BE2C (cell line): ENCODE measurements at places on chromosomes 7 and 10.

GRCh38 chr10:15439341-15439842 is 68.3 kb upstream of the FAM171A1 start:
- DNase-seq = no peak

- no peak for DNase-seq
These were observed 1.1 kb upstream of the KLF14 start for GRCh38 chr7:130734815-130735716.

GRCh38 chr7:119783799-119784198 is 489.2 kb upstream of the KCND2 start:
- peak; percentile 76 for DNase-seq

- DNase-seq = no peak
These were observed 173.0 kb downstream of the ARHGAP21 start for GRCh38 chr10:24550680-24551079.

GRCh38 chr7:19984231-19984632 is 210.8 kb upstream of the TMEM196 start:
- peak; percentile 33 for DNase-seq

- DNase-seq = no peak
These were observed 71.5 kb upstream of the ADO start for GRCh38 chr10:62732841-62733653.

DNA sequence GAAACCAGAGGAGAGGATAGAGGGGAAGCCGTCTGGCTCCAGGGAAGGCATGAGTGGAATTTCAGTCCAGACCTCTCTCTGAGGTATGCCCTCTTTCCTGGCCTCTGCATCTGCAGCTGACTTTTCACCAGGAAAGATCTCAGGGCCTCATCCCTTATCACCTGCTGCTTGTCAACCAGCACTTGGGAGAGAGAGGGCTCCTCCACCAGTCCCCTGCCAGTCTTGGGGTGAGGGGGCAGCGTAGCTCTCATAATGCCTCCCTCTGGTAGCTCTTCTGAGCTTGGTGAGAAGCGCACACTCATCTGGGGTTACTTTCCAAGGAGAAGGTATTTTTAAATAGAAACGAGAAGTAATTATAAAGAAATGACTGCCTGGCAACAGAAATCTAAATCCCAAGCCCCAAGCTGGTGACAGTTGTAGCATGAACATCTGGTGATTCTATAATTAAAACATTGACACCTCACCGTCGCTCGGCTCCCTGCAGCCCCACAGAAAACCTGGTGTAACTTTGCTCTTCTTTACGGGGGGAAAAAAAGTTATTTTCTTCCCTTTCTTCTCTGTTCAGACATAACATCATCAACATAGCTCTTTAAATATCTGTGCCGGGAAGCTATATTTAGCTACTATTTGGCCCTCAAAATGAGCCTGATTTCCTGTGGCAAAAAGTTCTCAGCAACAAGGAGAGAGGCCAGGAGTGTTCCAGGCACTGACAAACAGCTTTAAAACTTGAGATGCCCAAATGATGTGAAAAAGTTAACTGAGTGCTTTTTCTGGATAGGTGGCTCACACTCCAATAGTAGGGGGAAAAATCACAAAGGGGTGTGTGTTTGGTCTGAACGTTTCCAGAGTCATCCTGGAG is 26.9 kb downstream of the HIP1 start:
- no peak for DNase-seq

DNA sequence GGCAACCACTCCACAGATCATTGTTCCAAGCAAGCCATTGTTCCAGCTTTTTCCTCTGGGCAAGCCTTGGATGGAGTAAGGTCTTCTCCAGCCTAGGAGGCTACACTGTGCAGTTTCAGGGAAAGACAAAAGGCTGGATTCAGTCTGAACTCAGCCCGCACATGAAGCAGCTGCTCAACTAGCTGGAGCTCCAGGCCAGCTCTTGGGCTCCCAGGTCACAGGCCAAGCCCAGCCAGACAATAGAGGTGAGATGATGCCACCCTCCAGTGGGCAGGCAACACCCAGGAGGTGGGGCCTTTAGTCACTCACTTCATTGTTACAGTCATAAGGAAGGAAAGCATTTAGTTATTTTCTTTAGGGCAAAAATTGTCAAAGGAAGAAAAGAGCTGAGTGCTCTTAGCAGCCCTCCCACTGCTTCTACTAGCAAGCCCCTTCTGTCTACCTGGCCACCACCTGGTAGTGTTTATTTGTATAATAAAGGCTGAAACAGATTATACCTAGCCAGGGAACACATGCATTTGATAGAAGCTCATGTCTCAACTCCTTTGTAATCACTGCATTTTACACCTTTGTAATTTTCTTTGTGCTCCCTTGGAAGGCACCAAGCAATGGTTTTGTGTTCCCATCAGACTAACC is 253.4 kb downstream of the WDR11 start:
- no peak for DNase-seq

- no peak for DNase-seq
These were observed 161.2 kb downstream of the GRK5 start for GRCh38 chr10:119368581-119368980.

DNA sequence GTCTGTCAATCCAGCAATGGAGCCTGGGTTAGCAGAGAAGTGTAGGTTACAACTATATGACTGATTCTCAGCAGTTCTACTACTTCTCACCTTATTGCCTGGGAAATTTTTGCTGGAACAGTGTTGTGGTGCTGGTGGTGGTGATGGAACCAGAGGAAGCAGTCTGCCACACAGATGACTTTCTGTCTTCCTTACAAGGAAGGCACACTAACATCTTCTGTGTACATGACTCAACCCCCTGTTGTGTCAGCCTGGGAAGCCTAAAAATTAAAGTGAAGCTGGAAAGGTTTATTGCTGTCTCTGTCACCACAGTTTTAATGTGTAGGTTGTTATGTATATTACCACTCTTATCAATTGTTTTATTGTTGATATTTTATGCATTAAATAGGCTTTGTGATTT is 40.3 kb downstream of the ANKRD7 start:
- no peak for DNase-seq

GRCh38 chr7:137999496-138000080 is 2.3 kb downstream of the CREB3L2 start:
- DNase-seq = no peak

- no peak for DNase-seq
These were observed 205.6 kb downstream of the AUTS2 start for GRCh38 chr7:69803699-69804516.

GRCh38 chr10:100670828-100671479 is 74.4 kb upstream of the PAX2 start:
- DNase-seq = peak; percentile 66

DNA sequence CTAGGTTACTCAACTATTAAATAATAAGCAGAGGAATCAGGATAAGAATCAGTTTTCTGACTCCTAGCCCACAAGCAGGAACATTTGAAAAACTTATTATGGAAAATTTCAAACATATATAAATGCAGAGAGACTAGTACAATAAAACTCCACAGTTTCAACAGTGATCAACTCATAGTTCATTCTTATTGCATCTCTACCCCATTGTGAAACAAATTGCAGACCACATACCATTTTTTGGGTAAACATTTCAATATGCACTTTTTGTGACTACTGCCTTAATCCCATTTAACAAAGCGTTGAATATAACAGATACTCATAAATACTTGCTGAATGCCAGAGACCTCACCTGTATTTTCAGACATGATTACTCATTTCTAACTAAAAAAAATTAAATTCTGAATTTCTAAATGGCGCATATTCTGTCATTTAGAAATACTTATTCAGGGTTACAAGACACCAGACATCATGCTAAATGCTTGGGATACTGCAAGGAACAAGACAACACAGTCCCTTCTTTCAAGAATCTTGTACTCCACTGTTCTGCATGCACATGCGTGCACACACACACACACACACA is 11.4 kb downstream of the CDK6 start:
- no peak for DNase-seq

- DNase-seq = no peak
These were observed 546.5 kb upstream of the STEAP1 start for GRCh38 chr7:89607792-89608191.

DNA sequence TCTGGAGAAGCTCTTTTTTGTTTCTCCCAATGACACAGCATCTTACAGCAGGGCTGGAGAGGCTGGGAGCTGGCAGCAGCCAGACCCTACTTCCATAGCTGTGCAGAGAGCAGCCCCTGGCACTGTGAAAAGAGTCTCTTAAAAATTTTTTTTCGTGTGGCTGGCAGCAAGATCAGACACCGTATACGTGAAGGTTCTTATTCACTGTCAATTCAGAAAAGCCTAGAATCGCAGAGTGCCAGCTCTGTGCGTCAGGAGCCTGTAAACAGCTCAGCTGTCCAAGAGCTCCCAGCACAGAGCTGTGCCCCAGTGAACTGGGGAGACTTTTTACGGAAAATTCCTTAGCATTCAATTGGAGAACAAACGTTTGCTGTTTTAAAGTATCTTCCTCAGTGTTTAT is 6.5 kb downstream of the BAG3 start:
- no peak for DNase-seq

DNA sequence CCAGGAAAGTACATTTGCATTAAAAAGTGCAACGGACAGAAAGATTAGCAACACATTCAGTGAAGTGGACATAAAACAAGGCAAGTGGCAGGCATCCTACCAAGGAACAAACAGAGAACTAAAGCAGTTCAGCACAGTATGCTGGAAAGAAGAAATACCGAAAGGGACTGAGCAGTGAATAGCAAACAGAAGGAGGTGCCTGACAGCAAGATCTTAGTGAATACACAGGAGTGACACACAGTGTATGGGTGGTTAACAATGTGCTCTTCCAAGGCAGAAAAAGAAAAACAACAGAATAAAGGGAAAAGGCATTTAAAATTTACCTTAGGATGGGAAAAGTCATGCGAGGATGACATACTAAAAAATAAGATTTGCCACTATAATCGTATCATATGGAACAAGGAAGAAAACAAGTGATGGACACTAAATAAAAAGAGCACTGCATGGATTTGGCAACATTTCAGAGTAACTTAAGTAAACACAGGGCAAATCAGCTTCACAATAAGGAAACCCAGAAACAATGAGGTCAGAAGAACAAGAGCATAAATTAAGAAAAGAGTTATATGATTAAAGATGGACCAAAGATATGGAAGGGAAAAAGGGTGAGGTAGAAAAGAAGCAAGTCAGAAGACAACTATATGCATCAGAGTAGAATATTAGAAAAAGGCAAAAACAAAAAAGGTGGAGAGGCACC is 29.5 kb downstream of the MEST start:
- no peak for DNase-seq

DNA sequence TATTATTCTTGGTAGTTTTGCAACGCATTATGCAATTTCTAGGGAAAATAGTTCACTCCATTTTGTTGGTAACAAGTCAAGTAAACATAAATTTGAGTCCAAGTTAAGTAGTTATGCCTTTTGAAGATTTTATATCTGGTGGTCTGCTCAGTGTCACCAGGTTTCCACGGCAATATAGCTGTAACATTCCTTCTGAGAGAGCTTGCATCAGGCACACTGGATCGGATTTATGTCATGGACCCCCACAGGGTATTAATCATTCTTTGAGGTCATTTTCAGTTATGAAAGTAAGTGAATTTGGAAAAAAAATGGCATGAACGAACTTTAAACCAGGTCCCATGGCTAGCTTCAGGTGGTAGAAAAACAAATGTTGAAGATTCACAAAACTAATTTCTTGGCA is 136.3 kb downstream of the POLR1F start:
- no peak for DNase-seq

DNA sequence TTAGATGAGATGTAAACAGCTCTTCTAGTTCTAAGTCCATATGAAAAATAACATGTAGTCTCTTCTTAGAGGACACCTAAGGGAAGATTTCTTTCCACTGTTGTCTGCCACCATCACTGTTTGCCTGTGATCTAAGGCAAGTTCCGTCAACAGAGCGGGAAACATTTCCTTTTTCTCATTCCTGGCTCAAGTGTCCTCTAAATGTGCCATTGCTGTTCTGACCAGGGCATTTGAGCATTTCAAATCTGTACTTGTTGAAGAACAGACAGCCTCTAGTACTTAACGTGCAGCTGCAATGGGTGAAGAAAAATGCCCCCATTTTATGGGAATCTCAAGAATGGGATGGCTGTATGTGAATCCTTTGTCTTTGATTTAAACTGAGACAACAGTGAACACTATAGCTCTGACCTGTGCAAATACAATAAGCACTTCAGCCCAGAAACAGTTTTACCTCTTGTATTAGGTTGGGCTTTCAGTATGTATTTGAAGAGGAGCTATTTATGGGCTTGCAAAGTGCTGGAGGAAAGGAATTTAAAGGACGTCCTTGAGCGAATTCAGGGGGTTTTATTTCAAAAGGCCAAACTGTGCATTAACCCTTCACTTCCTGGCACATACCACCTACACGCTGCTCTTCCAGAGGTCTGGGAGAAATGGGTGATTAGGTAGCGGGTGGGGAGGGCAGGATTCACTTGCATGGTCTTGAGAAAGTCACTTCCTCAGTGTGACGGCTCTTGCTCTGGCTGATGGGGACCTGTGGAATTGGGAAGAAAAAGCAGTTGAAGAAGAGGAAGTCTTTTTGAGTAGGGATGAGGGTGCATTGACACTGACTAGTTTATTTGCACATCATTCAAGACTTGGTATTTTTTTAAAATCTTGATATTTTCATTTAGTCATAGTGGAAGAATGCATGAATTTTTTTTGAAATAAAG is 66.1 kb downstream of the THNSL1 start:
- DNase-seq = no peak

GRCh38 chr10:69317175-69317604 is 38.9 kb downstream of the HK1 start:
- DNase-seq = no peak

DNA sequence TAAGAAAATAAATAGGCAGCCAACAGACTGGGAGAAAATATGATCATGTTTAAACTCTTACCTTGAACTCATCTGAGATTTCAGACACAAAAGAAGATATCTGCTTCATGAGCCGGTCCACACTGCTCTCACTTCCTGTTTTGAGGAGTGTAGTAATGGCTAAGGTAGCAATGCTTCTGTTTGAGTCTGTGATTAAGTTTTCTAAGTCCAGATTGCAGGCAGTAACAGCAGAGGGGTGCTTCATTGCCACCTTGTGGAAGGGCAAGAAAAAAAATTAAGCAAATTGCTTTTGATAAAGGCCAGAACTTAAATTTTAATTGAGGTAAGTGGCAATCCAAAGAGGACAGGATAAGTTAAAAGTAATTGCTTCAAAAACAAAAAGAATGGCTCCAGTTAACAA is 69.1 kb downstream of the MEST start:
- no peak for DNase-seq

GRCh38 chr7:38881947-38882684 is 26.9 kb downstream of the VPS41 start:
- no peak for DNase-seq

DNA sequence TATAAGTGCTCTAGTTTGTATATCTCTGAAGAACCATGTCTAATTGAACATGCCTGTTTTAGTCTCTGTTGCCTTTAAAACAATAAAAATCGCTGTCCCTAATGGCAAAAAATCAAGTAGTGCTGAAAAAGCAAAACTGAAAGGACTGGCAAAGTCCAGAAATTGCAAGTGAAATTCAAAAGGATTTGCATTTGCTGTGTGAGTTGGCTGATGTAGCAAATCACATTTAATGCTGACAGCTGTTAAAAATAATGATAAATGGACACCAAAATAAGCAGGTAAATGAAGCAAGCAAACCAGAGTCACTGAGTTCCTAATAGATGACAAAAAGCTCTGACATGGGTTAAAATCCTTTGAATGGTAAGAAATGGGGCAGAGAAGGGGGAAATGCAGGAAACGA is 874.1 kb downstream of the GRM8 start:
- DNase-seq = no peak
